Left ventricle myocardium inferior (tissue), 1 donor: ENCODE measurements at places on chromosomes 1 and 21. TPM values are rescaled to one million over a fixed set of nuclear protein-coding genes. Genes with fewer than 3 reads are reported as not detected.

- no peak for DNase-seq
These were observed 177.9 kb downstream of the CDC42BPA start for GRCh38 chr1:227140376-227140775.

DNA sequence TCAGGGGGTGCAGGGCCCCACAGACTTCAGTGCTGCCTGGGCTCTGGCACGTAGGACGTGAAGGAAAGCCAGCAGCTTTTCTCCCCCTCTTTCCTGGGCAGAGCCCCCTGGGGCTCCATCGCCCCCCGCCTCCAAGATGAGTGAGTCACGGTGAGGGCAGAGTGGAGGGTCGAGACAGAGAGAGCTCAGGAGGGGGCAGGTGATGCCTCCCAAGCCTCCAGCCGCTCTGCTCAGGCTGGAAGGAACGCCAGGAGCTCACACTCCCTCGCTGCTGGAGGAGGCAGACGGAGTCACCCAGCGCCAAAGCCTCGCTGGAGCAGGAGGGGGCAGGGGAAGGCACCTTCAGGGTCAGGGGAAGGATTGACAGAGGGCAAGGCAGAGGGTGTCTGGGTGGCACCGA, 119.5 kb downstream of the CASZ1 start:
- no peak for DNase-seq

DNA sequence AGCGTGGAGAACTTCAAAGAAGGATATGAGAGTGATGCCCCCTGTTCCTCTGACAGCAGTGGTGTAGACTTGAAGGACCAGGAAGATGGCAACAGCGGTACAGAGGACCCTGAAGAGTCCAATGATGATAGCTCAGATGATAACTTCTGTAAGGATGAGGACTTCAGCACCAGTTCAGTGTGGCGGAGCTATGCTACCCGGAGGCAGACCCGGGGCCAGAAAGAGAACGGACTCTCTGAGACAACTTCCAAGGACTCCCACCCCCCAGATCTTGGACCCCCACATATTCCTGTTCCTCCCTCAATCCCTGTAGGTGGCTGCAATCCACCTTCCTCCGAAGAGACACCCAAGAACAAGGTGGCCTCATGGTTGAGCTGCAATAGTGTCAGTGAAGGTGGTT, 14.0 kb downstream of the CERS2 start:
- no peak for DNase-seq

GRCh38 chr1:40945491-40945973, 34.0 kb upstream of the CTPS1 start:
- no peak for DNase-seq

GRCh38 chr21:37769656-37770055, 146.6 kb downstream of the KCNJ6 start:
- no peak for DNase-seq

- DNase-seq, result no peak
These were observed 24.8 kb downstream of the NOS1AP start for GRCh38 chr1:162094271-162094670.

- no peak for DNase-seq
These were observed 4.5 kb upstream of the NCMAP start for GRCh38 chr1:24551290-24551959.

DNA sequence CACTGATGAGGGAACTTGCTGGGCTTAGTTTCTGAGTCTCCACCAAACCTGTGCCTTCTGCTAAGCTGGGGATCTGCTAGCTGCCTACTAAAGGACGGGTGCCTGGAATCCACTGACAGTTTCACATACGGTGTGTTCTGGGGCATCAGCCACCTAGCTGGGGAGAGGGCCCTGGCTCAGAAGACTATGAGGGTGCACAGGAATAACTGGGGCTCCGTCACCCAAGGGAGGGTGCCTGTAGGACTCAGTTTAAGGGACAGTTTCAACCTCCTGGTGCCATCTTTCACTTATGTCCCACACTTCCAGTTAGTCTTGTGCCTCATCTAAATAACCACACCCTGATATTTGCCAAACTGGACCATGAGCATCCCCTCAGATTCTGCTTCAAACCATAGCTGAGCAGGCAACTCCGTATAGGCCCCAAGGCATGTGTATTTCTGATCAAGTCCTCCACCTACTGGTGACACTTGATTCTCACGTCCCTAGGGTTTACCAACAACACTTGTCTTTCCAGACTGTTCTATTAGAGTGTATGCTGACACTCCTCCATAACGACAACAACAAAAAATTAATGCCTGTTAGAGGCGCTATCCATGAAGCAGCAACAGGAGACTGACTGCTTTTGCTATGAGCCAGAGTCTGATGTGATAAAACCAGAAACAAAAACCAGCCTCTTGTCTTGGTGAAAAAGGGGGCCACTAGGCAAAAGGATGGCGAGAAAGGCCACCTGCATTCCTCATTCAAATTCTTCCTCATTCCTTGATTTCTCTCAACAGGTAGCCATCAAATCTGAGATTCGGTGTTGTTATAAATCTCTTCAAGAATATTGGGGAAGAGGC, 55.0 kb upstream of the PAXBP1 start:
- no peak for DNase-seq

DNA sequence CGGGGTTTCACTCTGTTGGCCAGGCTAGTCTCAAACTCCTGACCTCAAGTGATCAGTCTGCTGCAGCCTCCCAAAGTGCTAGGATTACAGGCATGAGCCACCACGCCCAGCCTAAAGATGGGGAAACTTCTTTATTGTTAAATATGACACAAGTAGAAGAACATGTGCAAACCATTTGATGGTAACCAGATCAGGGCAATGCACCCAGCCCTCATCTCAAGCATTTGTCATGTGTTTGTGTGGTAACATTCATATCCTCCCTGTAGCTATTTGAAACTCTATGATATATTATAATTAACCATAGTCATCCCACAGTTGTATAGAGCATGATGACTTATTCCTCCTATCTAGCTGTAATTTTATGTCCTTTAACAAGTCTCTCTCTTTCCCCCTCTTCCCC, 119.5 kb upstream of the TMPRSS2 start:
- no peak for DNase-seq

DNA sequence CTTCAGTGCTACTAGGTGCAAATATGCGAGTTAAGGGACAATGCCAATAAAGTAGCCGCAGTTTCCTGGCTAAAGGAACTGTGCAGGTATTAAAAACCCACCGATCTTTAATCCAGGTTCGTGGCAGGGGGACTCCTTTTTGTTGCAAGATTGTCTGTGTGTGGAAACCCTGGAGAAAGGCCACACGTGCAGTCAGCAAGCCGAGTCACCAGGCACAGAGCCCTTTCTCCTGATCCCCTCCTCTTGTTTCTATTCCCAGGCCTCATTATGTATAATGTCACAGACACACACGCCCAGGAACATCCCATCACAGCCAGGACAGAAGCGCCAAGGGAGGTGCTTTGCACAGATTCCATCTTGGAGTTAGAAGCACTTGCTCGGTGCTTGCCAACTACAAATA, 528.9 kb downstream of the KIF26B start:
- DNase-seq, result no peak

DNA sequence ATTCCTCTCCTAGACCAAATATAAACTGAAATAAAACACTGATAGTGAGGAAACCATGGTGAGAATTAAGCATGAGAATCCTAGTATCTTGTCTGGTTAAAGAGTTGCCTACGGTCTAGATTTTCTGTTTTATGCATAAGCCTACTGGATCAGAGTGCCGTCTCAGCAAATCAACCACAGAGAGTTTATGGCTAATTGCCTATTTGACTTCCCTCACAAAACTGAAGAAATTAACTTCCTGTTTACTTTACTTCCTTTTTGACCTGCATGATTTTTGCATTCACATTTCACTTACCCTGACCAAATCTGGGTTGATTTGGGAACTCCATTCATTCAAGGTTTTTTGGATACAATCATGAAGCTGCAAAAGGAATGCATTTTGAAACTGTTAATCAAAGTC, 5.0 kb downstream of the GCLM start:
- no peak for DNase-seq

DNA sequence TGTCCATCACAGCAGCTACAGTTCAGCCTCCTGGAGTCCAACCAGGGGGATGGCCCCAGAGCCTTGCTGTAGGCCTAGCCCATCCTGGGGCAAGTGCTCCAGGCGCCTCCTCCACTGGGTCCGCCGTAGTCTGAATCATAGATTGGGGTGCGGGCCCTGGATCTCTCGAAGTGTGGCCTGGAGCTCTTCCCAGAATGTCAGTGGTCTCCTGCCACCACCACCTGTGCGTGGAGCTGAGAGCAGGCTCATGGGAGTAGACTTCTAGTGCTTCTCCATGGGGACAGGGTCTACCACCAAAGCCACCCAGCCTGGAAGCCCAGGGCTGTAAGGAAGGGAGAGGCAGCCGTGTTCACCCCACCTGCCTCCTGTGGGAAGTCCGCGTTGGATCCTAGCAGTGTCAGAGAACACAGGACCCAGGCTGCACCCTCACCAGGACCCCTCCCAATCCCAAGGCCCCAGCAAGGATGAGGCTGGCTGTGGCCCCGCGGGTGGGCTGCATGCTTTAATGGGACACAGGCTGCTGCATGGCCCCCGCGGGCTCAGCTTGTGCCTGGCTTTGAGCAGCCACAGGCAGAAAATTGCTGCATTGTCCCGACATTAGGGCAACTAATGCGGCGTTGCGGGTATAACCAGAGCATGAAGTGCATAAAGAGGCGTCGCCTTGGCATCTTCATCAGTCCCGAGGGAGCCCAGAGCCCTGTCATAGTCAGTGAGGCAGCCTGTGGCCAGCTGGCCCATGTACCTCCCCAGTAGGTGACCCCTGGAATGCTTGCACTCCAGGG, 735 bp upstream of the HES3 start:
- no peak for DNase-seq

GRCh38 chr1:10386761-10387676, 11.8 kb upstream of the PGD start:
- no peak for DNase-seq

- DNase-seq, result no peak
These were observed 34.8 kb downstream of the ACOT7 start for GRCh38 chr1:6358757-6359201.

GRCh38 chr1:15799928-15800835, 7.3 kb downstream of the UQCRHL start:
- no peak for DNase-seq

GRCh38 chr1:3066826-3067225, 2.2 kb upstream of the PRDM16 start:
- DNase-seq, result peak; percentile 13

- no peak for DNase-seq
These were observed 1233.9 kb upstream of the ADGRL2 start for GRCh38 chr1:80566867-80567266.

DNA sequence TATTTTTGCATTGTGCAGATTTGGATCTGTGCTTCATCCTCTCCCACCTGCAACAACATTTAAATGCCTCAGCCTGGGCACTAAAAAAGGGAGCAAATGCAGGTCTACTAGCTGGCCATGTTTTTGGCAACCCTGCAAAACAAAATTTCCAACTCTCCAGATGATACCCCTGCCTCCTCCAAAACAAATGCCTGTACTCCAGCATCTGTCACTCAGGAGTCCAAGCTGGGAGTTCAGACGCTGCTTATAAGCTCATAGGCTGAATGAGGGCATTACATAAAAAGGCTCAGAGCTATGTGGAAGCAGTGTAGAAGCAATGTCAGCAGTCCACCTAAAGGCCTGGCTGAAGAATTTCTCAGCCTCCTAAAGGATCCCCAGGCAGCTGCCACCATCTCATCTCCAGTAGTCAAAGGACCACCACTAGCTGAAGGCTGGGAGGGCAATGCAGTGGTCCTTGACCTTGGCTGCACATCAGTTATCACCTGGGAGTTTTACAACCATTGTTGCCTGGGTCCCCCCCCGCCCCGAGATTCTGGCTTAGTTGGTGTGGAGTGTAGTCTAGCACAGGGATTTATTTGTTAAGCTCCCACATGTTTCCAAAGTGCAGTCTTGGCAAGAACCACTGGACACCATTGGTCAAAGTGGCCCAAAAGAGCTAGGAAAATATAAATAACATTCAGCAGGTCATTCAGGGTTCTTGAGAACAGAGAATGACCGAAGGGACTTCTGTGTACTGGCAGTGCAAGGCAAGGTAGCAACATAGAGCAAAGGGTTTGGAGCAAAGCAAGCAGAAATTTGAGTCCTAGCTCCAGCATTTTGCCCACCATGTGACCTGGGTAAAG, 57.2 kb downstream of the ITPKB start:
- DNase-seq, result no peak

DNA sequence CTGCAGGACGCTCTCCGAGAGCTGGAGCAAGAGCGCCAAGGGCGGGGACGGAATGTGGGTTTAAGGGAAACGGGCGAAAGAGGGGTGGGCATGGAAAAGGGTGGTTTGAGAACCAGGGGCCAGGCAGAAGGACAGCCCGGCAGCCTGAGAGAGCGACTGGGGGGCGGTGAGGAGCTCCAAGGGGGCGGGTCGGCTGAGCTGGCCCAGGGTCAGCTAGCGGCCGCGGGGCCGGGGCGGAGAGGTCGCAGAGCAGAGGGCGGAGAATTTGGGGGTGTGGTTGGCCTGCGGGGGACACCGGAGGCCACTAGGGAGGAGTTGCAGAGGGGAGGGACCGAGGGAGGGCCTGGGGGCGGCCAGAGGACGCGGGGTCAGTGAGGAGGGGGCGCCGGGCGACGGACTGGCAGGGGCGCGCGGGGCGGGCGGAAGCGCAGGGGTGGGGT, 54.7 kb downstream of the NDUFS5 start:
- DNase-seq, result no peak

The FAAH gene
- 2.8 TPM for total RNA-seq

The LGR6 gene
- total RNA-seq, result 0.60 TPM

The CD52 gene
- total RNA-seq, result 2.4 TPM

The FCRL4 gene
- not detected for total RNA-seq

The SRP9 gene
- total RNA-seq, result 205 TPM

The SLAMF9 gene
- total RNA-seq, result not detected

The HES5 gene
- total RNA-seq, result 0.63 TPM

The TNFRSF9 gene
- total RNA-seq, result not detected
